Neuronal stem cell (in vitro differentiated cells): ENCODE measurements at places on chromosomes 1 and 21.

DNA sequence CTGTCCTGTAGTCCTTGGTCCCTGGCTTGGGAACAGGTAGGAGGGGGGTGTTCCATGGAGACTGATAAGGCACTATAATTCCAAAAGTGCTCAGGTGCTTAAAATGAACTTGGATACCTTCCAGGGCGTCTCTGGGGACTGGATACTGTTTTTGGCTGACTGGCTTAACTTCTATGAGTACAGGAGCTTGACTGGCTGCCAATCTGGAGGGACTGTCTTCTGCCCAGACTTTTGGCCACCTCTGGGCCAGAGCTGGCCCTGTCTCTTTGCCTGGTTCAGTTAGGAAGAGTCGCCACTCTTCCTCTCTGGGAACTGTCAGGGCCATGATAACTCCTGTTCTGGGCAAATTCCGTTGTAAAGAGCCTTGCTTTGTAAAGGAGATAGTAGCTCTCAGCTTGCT, 407.0 kb downstream of the TGFB2 start:
- DNase-seq, result no peak
- H3K4me1 ChIP-seq, result no peaks in the 10 kb centered on the region
- H3K27ac ChIP-seq, result no peak overlapping the region
- H3K4me3 ChIP-seq, result no peak overlapping the region
- no peaks in the 10 kb centered on the region for H3K36me3 ChIP-seq

GRCh38 chr1:67894981-67895735, 61.9 kb upstream of the GNG12 start:
- H3K4me3 ChIP-seq, result no peak overlapping the region
- no peak for DNase-seq
- H3K27ac ChIP-seq, result no peak overlapping the region
- H3K27me3 ChIP-seq, result no peaks in the 10 kb centered on the region

- H3K27me3 ChIP-seq, result no peaks in the 10 kb centered on the region
- no peak for DNase-seq
- peaks cover 8% of the 10 kb centered on the region for H3K36me3 ChIP-seq
- no peak overlapping the region for H3K27ac ChIP-seq
- H3K4me1 ChIP-seq, result peaks cover 4% of the 10 kb centered on the region
These were observed 2.7 kb upstream of the RAD54L start for GRCh38 chr1:46244656-46245371.

DNA sequence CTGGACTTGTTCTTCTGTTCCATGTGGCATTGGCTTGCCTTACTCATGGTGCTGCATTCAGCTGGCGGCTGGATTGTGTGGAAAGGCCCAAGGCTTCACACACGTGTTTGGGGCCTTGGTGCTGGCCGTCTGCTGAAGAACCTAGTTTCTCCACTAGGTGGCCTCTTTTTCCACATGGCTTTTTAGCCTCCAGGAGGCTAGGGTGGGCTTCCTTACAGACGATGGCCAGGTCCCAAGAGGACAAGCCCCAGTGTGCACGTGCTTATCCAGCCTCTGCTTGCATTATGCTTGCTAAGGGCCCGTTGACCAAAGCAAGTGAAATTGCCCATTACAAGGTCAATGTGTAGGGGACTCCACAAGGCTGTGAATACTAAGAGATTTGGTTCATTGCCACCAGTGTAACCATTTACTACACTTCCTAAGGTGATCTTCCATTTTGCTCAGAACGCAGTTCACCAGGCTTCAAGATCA, 47.5 kb upstream of the FOXO6 start:
- no peak overlapping the region for H3K4me3 ChIP-seq
- H3K4me1 ChIP-seq, result no peaks in the 10 kb centered on the region
- DNase-seq, result no peak
- H3K27ac ChIP-seq, result no peak overlapping the region
- H3K36me3 ChIP-seq, result no peaks in the 10 kb centered on the region
- peaks cover 18% of the 10 kb centered on the region for H3K27me3 ChIP-seq

DNA sequence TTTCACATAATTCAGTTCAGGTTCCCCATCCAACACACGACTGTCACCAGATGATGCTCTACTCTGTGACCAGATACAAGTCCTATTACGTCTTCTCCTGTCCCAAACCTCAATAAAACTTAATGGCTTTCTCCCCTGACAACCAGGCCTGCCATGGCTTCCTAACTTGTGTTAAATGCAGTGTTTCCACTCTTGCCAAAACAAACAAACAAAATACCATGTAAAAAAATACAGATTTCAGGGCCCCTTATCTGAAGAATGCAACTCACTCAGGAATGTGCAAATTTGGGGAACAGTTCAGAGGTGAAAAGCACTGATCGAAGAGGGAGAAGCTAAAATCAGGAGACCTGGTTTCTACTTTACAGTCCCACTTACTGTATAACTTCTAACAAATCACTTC, 863 bp upstream of the NUF2 start:
- H3K4me3 ChIP-seq, result peak overlapping the region; percentile 88
- H3K27me3 ChIP-seq, result no peaks in the 10 kb centered on the region
- H3K27ac ChIP-seq, result no peak overlapping the region
- peaks cover 3% of the 10 kb centered on the region for H3K4me1 ChIP-seq
- H3K36me3 ChIP-seq, result peaks cover 2% of the 10 kb centered on the region

DNA sequence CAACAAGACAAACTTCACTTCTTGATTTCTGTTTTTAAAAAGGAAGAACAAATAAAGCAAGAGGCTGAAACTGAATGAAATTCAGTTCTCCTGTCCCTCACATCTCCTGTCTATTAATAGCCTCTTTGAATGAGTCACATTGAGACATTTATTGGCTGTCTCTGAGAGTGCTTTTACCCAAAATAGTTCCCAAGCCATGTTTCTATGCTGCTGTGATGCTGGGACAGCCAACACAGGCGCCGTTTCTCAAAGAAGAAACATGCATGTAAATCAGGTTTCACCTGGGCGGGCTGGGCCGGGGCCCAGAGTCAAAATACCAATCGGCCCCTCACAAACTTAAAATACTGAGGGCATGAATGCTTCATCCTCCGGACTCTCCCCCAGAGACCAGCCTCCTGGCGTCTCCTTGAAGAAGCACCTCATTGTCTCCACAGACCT, 105.2 kb downstream of the EDEM3 start:
- H3K36me3 ChIP-seq, result no peaks in the 10 kb centered on the region
- no peak for DNase-seq
- H3K27me3 ChIP-seq, result no peaks in the 10 kb centered on the region
- no peak overlapping the region for H3K4me3 ChIP-seq

DNA sequence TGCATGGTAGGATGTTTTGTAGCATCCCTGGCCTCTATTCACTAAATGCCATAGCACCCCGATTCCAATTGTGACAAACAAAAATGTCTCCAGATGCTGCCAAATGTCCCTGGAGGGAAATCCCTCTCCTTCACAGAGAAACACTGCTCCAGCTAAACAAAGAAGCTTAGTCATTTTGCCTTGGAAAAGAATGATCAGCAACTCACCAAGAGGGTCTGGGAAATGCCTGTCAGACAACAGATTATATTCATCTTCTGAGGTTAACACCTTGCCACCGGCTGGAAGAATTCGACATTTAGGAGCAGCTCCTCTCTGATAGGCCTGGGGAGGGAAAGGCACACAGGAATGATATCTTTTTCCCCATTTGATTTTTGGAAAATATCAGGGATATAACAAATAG, 84.4 kb downstream of the NIBAN1 start:
- H3K27me3 ChIP-seq, result no peaks in the 10 kb centered on the region
- no peaks in the 10 kb centered on the region for H3K4me1 ChIP-seq
- no peak overlapping the region for H3K27ac ChIP-seq
- H3K36me3 ChIP-seq, result no peaks in the 10 kb centered on the region
- no peak overlapping the region for H3K4me3 ChIP-seq

DNA sequence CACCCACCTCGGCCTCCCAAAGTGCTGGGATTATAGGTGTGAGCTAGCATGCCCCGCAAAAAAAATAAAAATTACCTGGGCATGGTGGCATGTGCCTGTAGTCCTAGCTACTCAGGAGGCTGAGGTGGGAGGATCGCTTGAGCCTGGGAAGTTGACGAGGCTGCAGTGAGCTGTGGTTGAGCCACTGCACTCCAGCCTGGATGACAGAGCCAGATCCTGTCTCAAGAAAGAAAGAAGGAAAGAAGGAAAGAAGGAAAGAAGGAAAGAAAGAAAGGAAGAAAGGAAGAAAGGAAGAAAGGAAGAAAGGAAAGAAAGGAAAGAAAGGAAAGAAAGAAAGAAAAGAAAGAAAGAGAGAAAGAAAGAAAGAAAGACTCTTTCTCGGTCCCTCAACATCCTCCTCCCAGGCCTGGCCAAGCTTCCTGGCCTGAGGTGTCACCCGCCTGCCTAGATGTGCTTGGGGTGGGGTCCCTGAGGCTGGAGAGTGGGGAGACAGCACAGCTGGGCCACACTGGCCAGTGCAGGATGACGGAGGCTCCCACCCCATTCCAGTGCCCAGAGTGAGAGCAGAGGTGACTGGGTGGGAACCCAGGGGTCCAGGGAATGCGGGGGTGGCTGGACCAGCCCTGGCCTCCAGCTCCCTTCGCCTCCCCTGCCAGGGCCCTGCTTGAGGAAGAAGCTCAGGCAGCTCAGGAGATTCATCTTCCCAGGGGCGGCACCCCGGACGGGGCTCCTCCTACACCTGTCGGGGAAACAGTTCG, 10.2 kb upstream of the GNB1 start:
- H3K4me3 ChIP-seq, result no peak overlapping the region
- DNase-seq, result no peak
- H3K4me1 ChIP-seq, result no peaks in the 10 kb centered on the region
- H3K27ac ChIP-seq, result no peak overlapping the region
- no peaks in the 10 kb centered on the region for H3K36me3 ChIP-seq
- no peaks in the 10 kb centered on the region for H3K27me3 ChIP-seq

- H3K27me3 ChIP-seq, result no peaks in the 10 kb centered on the region
- H3K27ac ChIP-seq, result no peak overlapping the region
- no peak overlapping the region for H3K4me3 ChIP-seq
- H3K4me1 ChIP-seq, result no peaks in the 10 kb centered on the region
- H3K36me3 ChIP-seq, result peaks cover 5% of the 10 kb centered on the region
These were observed 4.0 kb downstream of the DIRAS3 start for GRCh38 chr1:68046423-68046822.

DNA sequence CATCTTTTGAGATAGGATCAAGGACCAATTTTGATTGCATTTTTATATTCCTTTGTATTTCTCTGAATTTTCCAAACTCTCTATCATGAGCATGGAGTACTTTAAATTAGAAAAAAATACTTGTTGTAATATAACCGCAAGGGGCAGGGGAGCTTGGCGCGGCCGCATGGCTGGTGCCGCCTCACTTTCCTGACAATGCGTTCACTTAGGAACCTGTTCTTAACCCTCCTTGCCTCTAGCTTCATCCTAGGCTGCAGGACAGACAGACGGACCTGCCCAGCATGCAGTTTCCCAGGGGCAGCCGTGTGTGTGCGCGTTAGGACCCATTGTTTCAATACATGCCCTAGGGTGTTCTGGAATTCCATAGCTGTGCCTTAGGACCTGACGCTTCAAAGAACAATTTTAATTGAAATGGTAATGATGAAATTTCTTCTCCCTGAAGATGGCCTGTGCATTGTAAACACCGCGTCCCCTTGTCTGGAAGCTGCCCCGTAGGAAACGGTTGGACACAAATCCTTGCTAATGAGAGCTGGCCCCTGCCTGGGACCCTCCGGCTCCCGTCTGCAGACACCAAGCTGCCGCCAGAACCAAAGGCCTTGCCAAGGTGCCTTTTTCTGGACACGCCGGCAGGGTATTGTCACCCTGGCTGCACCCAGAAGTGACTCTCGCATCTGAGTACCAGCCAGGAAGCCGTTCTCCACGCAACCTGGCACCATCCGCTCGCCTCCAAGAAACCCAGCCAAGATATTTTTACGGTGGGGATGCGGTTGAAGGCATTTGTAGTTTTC, 466.4 kb downstream of the NPHP4 start:
- H3K36me3 ChIP-seq, result no peaks in the 10 kb centered on the region
- no peak for DNase-seq
- H3K27ac ChIP-seq, result no peak overlapping the region
- peaks cover 3% of the 10 kb centered on the region for H3K27me3 ChIP-seq
- no peak overlapping the region for H3K4me3 ChIP-seq

- no peaks in the 10 kb centered on the region for H3K4me1 ChIP-seq
- H3K36me3 ChIP-seq, result no peaks in the 10 kb centered on the region
- no peak overlapping the region for H3K4me3 ChIP-seq
- DNase-seq, result no peak
- H3K27me3 ChIP-seq, result no peaks in the 10 kb centered on the region
- no peak overlapping the region for H3K27ac ChIP-seq
These were observed 159.5 kb upstream of the KCTD3 start for GRCh38 chr1:215407575-215407974.

GRCh38 chr1:202656057-202656456, 54.2 kb downstream of the SYT2 start:
- no peak for DNase-seq
- H3K4me3 ChIP-seq, result no peak overlapping the region
- no peaks in the 10 kb centered on the region for H3K27me3 ChIP-seq

GRCh38 chr1:245558069-245558468, 403.3 kb downstream of the KIF26B start:
- no peak overlapping the region for H3K27ac ChIP-seq
- H3K36me3 ChIP-seq, result no peaks in the 10 kb centered on the region
- H3K4me3 ChIP-seq, result no peak overlapping the region
- no peaks in the 10 kb centered on the region for H3K4me1 ChIP-seq
- no peak for DNase-seq

GRCh38 chr1:184801503-184801902, 46.8 kb upstream of the EDEM3 start:
- H3K36me3 ChIP-seq, result no peaks in the 10 kb centered on the region
- no peak for DNase-seq
- no peak overlapping the region for H3K4me3 ChIP-seq
- H3K4me1 ChIP-seq, result no peaks in the 10 kb centered on the region

- no peak overlapping the region for H3K4me3 ChIP-seq
- DNase-seq, result no peak
- H3K27ac ChIP-seq, result no peak overlapping the region
- H3K27me3 ChIP-seq, result no peaks in the 10 kb centered on the region
- H3K4me1 ChIP-seq, result no peaks in the 10 kb centered on the region
- peaks cover 6% of the 10 kb centered on the region for H3K36me3 ChIP-seq
These were observed 17.5 kb downstream of the RNF2 start for GRCh38 chr1:185062710-185063370.

- peaks cover under 1% of the 10 kb centered on the region for H3K27me3 ChIP-seq
- H3K27ac ChIP-seq, result no peak overlapping the region
These were observed 64.6 kb upstream of the GJB5 start for GRCh38 chr1:34690269-34690668.

DNA sequence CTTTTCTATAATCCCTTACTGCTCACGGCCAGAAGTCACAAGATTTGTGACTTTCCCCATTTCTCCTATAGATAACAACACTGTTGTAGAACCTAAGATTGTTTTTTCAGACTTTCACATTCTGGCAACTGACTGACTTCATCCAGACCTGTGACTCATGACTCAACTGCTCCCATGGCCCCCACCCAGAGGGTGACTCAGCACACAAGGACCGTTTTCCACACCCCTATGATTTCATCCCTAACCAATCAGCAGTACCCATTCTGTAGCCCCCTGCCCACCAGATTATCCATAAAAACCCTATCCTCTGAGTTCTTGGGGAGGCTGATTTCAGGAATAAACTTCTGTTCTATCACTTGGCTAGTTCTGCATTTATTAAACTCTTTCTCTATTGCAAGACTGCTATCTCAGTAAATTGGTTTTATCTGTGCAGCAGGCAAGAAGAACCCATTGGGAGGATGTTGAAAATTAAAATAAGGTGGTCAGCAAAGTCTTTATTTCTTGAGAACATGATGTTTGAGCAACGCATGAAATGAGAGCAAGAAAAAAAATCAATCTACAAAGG, 79.7 kb downstream of the NGF start:
- no peaks in the 10 kb centered on the region for H3K27me3 ChIP-seq
- H3K27ac ChIP-seq, result no peak overlapping the region
- DNase-seq, result no peak
- no peak overlapping the region for H3K4me3 ChIP-seq
- H3K36me3 ChIP-seq, result no peaks in the 10 kb centered on the region
